ENCODE measurements at places on chromosomes 16 and 17.

DNA sequence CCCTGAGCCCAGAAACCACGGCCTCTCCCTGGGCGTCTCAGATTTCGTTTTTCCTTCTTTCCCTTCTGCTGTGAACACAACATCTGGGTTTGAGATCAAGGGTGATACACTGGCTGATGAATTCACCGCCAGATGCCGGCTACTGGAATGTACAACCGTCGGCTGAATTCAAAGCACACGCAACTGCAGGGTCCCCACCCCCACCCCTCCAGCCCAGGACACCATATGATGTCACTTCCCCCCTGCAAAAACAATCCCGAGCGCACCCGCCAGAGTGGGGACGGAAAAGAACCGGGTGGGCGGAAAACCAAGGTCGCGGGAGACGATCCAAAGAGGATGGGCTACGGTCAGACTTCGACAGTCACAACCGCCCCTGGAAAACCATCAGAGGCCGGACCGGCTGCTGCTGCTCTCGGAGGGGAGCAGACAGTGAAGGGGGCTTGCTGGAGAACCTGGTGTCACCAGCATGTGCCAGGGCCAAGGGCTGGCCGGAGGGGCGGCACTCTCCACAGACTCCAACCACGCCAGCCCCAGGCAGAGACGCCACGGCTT lies 23.3 kb downstream of the CEP295NL start:
- DNase-seq, result no peak

GRCh38 chr16:12618515-12618914 lies 185.2 kb downstream of the CPPED1 start:
- no peak for DNase-seq

GRCh38 chr16:68936736-68937631 lies 93.7 kb downstream of the TANGO6 start:
- DNase-seq, result no peak

GRCh38 chr17:45230787-45231480 lies 9.2 kb downstream of the FMNL1 start:
- no peak for DNase-seq

DNA sequence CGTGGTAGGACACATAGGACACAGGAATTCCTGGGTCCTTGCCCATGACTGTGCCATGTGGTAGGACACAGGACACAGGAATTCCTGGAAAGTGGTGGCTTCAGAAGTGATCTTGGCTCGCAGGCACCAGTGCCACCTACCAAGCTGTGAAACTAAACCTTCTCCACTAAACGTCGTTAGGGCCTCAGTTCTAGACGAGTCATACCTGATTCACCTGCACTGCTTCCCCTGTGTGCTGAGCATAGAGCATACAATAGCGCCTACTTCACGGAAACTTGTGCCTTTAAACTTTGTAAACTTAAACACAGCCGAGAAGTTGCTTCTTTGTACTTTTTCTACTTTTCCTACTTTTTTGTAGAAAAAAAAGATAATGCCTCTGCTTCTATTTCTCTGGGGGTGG lies 4.8 kb downstream of the SOX8 start:
- no peak for DNase-seq

DNA sequence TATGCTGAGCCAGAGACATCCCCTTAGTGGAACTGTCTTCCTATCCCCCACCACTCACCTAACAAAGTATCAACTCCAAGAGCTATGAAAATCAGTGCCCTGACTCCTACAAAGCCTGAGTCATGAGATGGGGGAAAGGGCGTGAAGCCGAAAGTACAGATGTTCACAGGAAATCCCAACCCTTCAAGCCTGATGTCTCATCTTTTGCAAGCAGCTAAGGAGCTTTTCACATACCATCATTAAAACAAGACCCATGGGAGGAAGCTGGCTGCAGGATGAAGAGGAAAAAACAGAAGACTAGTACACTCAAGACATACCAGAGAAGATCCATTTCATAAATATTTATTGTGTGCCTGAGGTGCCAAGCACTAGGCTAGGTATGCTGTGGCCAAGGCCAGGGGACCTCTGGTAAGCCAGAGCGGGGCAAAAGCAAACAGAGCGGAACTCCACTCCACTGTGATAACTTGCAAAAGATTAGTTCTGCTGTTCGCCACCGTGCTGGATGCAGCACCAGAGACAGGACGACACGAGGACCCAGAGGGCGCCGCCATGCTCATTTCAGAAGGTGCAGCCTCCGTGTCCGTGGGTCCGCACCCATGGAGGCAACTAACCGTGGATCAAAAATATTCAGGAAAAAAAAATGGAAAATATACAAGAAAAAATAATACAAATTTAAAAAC lies 4.5 kb upstream of the MNT start:
- no peak for DNase-seq

DNA sequence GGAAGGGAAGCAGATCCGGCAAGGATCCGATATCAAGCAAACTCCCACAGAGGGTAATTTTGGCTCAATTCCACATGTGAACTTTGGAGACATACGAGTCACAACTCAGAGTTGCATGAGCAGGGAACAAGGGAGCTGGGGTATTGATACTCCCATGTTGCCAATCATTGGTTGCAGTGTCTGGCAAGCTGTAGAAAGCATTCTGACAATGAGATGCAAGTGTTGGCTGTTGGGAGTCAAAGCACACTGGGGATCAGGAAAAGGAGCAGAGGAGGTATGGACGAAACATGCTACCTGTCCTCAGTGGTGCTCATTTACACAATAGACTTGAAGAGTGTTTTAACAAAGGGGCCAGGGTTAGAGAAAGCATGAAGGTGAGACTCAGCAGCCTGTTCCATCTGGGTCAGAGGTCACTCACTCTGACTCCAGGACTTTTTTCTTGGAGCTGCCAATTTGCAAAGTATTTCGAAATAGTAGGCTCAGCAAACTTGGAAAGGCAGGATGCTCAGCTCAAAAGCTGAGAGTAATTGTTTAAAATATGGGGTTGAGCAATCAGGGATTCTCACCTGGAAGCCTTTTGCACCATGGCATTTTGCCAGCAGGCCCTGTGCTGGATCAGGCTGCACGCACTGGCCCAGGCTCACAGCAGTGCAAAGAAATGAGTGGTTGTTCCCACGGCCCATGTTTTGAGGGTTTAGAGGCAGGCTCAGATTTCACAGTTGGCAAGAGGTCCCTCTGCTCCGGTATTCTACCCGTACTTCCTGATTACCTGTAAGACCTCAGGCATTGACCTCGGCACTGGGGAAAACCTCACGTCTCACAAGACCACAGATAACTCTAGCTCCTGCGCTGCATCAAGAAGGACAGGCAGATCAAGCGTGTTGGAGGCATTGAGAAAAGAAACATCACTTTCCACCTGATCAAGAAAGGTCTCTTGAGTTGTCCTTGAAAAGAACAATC lies 17.6 kb upstream of the NKD1 start:
- no peak for DNase-seq

GRCh38 chr17:50163843-50164696 lies 1.7 kb upstream of the SGCA start:
- DNase-seq, result no peak

- no peak for DNase-seq
Measured at GRCh38 chr17:39305978-39306377, 80.2 kb upstream of the STAC2 start.

- no peak for DNase-seq
Measured at GRCh38 chr16:86202760-86203426, 303.9 kb downstream of the IRF8 start.

DNA sequence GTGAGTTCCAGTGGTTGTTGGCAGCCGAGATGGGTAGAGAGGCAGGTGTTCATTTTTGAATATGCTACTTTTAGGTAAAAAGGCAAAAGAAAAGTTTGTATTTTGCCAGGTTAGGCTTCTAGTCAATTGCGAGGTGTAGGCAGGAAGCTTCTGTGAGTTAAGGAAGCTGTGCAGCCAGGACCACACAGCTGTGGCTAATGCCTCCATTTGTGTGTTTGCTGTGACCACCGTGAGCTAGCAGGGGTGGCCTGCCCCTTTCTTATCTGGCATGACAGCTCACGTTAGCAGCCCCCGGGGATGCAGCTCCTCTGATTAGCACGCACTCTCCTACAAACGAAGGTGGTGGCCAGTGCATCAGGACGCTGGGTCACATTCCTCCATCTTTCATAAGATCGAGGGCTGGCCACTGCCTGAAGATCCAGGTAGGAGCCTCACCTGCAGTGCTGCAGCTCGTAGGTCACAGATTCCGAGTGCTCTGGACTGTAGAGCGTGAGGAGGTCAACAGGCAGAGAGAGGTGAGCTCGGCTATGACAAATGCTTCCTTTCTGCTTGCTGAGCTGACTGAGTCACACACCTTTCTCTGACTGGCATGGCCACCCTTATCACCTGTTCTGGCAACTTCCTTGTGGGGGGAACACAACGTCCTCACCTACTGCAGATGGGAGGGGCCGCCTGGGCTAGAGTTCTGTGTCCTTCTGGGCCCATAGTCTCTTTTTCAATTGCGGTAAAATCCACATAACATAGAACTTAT lies 244.4 kb downstream of the HS3ST3B1 start:
- no peak for DNase-seq

- DNase-seq, result no peak
Measured at GRCh38 chr17:10558049-10558448, 8.6 kb upstream of the MYH2 start.

GRCh38 chr17:14581186-14581830 lies 280.4 kb downstream of the HS3ST3B1 start:
- DNase-seq, result no peak

GRCh38 chr16:77946823-77947222 lies 75.5 kb upstream of the CLEC3A start:
- no peak for DNase-seq

DNA sequence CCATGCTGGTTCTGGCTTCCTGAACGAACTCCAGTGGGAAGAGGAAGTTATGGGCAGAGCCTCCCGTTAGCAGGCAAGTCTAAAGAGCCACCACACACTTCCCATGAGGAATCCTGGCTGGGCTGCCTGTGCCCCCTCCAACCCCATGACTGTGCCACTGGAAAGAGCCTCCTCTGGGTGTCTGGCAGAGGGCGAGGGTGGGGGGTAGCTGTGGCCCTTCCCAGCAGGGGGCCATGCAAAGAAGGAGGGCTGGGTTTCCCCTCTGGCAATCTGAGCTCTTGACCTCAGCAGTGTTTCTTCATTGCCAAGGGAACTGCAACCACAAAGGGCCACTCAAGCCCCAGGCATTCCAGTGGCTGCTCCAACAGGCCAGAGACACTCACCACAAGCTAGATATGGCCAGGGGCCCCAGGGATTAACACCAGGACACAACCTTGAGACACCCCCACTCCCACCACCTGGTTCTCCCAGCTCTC lies 1.7 kb upstream of the RRAD start:
- DNase-seq, result no peak

- no peak for DNase-seq
Measured at GRCh38 chr17:50096092-50096491, 941 bp downstream of the PDK2 start.

GRCh38 chr17:71032746-71033273 lies 863.5 kb downstream of the KCNJ2 start:
- no peak for DNase-seq

DNA sequence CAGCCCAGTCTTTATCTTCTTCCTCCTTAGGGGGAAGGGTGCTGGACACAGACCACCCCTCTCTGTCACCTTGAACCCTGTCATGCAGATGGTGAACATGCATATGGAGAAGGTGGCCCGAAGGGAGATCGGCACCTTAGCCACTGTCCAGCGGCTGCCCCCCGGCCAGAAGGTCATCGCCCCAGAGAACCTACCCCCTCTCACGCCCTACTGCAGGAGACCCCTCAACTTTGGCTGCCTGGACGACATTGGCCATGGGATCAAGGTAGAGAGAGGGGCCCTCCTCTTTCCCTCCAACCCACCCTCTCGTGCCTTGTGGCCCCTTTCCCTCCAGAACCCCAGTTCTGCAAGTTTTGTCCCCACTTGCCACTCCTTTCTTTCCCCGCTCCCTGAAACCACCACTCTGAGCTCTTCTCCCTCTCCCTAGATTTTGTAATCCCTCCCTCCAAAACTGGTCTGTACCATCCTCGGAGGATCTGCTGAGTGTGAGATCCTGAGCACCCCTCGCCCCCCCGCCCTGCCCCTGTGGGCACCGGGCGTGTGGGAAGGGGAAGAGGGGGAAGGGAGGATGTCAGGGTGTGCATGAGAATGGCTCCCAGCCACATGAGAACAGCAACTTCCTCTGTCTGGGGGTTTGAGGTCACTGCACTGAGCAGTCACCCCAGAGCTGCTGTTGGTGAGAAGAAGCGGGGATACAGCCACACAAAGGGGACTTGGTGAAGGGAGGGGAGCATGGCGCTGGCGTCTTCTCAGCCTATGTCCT lies 7.3 kb downstream of the ABI3 start:
- DNase-seq, result peak; percentile 60

DNA sequence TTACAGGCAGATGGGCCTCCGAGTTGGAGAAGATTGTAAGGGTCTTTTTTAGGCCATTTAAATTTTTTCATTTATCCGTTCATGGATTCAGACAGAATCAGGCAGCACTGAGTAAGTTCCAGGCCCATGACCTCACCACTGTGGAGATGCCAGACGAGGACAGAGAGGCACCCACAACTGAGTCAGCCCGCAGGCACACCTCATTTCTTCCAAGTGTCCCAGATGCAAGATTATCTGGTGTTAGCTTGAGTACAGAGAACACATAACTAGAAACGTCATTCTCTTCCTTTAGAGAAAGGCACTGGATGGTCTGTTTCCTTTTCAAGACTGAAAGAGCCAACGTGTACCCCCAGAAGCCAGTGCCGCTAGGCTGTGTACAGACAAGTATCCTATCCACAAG lies 16.9 kb downstream of the CLEC16A start:
- DNase-seq, result no peak

- no peak for DNase-seq
Measured at GRCh38 chr17:40399185-40399584, 18.5 kb downstream of the TOP2A start.

DNA sequence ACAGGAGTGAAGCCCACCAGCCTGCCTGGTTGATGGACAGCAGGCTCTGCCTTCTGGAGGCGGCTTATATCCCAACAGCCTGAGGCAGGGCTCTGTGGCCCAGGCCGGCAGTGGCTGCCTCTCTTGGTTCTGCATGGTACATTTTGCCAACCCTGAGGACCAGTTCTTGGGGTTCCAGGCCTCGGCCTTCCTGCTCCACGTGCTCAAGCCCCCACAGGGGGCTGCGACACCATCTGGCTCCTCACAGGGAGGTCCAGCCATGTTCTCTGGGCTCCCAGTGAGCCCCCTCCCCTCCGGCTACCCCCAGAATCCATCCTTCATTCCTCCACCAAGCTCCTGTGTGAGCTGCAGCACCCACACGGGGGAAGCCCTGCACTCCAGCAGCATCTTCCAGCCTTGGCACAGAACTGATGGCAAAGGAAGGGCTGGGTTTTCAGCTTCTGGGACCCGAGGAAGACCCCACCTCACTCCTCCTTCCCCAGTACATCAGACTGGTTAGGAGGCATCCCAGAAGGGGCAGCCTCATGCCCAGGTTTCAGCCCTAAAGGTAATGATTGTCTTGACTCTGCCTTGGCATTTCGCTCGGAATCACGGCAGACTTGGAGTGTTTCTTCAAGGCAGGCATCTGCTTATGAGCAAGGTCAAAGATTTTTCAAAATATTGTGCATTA lies 231.2 kb downstream of the CPPED1 start:
- no peak for DNase-seq

All from stimulated activated CD8-positive, alpha-beta memory T cell treated with anti-CD3 and anti-CD28 coated beads, Interleukin-4, amount 100 ng/mL, for 1 hour (primary cell).